ENCODE measurements at places on chromosomes 12 and 14. TPM values are rescaled to one million over a fixed set of nuclear protein-coding genes. Genes with fewer than 3 reads are reported as not detected.

- no peak for ATAC-seq
Measured at GRCh38 chr12:100797786-100798185, 3.2 kb downstream of the ANO4 start.

GRCh38 chr12:97681612-97682504, 219.3 kb downstream of the RMST start:
- no peak for ATAC-seq

- peak; percentile 84 for ATAC-seq
Measured at GRCh38 chr12:117119592-117120198, 20.5 kb upstream of the TESC start.

DNA sequence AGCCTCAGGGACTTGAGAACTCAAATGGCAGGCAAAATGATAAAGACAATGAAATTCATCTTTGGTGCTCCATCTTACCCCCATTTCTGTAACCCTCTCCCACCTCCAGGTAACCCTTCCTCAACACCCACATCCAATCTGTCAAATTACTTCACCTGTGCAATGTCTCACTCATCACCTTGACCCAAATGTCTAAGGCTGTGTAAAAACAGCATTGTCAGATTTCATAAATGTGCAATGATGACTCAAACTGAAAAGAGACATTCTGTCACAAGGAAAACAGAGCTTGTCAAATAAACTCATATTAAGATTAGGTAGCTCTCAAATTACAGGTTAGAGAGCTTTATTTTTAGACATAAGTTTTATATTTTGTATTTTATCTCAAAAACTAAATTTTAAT, 19.9 kb upstream of the COCH start:
- ATAC-seq, result no peak

- no peak for ATAC-seq
Measured at GRCh38 chr14:55265197-55265596, 6.0 kb upstream of the FBXO34 start.

- no peak for ATAC-seq
Measured at GRCh38 chr12:101838628-101839323, 8.0 kb upstream of the GNPTAB start.

- ATAC-seq, result no peak
Measured at GRCh38 chr12:116734156-116734768, 3.6 kb downstream of the SPRING1 start.

GRCh38 chr14:90416720-90417119, 19.9 kb downstream of the CALM1 start:
- no peak for ATAC-seq

DNA sequence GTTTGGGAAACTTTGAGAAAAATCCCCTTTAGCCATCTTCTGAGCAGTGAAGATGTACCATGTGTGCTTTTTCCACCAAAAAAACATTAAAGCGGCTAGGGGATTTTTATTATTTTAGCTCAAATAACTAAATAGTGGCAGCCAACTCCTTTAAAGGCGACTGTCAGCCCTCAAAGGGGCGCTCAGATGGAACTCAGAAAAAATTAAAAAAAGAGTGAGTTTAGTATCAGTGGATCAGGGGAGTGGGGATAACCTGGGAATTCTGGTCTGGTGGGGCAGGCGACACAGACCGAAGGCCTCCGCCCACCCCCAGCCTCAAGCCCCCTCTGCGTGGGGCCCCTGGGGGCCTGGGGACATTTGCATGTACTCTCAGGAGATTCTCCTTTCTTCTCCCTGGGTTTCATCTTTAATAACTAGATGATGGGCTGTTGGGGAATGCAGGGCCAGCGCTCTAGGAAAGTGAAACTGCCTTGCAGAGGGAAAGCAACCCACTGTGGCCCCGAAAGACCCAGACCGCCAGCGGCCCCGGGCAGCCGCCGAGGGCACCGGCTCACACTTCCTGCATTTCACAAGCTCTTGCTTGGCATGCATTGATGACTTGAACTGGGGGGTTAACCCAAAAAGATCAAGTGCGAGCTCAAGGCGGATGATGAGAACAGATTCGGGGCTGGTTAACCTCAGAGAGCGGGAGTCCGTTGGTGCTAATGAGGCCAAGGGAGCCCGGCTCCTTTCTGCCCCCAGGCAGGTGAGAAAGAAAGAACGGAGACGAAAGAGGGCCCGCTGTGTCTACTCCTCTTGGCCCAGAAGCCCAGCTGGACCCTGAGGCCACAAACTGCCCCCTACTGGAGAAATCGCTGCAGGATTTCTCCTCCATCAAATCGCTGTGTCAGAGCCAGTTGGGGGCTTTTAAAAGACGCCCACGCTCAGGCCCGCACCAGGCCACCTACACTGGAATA, 7.3 kb upstream of the BATF start:
- no peak for ATAC-seq

GRCh38 chr12:24460506-24460905, 488.4 kb downstream of the BCAT1 start:
- ATAC-seq, result peak; percentile 56

- no peak for ATAC-seq
Measured at GRCh38 chr12:2138871-2139308, 86.1 kb downstream of the CACNA1C start.

- no peak for ATAC-seq
Measured at GRCh38 chr12:130868412-130868811, 3.5 kb upstream of the RAN start.

DNA sequence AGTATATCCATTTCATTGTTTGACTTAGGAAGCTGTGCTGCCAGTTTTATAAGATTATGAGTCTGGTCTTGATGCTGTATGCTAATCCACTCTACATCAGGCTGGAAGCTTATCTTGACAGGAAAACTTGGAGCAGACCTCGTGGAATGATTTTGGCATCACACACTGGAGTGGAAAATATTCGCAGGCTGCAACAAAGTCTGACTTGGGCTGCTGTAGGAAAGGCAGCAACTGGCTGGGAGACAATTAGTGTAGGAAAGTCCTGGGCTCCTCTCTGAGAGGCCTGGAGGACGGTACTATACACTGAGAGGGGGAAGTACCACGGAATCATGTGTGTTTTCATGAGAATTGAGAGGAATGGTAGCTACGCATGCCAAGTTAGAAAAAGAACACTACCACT, 383.7 kb downstream of the ETNK1 start:
- ATAC-seq, result no peak

DNA sequence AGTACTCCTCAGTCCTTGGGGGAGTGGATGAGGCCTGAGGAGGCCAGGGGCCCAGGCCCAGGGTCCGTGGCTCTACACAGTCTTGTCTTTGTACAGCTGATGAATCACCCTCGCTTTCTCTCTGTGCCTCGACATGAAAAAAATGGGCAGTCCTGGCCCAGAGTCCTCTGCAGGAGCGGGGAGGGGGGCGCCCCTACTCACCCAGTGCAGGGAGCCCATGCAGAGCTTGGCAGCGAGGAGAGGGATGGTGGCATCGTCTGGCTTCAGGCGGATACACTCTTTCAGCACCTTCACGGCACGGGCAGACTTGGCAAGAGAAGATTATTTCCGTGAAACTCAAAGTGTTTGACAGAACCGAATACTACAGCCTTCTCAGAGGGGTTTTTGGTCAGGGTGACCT, 159.3 kb downstream of the TTC7B start:
- peak; percentile 81 for ATAC-seq

DNA sequence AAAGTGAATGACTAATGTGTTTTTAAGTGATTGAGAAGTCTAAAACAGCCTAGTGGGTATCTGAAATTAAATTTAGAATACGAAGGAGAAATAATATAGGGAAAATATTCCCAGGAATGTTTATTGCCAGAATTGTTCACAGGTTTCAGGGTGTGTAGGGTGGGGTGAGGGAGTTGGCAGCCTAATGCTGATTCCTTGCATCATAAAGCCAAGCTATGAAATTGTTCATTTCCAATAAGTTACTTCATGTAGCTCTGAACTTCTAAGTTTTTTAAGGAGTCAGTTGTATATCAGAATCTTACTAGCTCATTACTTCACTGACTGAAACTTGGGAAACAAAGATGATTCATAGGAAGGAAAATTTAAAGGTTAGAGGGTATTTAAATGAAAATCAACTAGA, 56.4 kb downstream of the RAB35 start:
- no peak for ATAC-seq

- ATAC-seq, result no peak
Measured at GRCh38 chr14:52241087-52241793, 26.3 kb upstream of the PTGDR start.

DNA sequence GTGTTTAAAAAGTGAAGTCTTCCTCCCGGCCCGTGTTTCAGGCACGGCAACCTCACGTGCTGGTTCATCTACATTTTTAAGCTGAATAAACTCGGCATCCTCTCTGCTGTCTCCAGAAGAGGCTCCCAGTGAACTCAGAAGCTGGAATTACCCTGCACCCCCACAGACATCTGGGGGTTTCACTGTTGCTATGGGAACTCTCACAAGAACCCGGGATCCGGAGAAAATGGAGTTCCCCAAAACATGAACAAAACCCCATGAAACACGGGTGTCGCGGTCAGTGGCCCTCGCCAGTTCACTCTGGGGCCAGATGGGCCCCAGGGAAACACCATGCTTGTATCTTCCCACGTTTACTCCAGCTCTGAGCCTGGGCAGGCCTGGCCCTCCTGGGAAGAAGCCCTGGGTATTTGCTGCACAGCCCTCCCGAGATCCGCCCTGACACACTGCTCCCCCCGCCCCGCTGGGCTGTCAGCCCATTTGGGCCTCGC, 143.7 kb downstream of the PIWIL1 start:
- ATAC-seq, result no peak

DNA sequence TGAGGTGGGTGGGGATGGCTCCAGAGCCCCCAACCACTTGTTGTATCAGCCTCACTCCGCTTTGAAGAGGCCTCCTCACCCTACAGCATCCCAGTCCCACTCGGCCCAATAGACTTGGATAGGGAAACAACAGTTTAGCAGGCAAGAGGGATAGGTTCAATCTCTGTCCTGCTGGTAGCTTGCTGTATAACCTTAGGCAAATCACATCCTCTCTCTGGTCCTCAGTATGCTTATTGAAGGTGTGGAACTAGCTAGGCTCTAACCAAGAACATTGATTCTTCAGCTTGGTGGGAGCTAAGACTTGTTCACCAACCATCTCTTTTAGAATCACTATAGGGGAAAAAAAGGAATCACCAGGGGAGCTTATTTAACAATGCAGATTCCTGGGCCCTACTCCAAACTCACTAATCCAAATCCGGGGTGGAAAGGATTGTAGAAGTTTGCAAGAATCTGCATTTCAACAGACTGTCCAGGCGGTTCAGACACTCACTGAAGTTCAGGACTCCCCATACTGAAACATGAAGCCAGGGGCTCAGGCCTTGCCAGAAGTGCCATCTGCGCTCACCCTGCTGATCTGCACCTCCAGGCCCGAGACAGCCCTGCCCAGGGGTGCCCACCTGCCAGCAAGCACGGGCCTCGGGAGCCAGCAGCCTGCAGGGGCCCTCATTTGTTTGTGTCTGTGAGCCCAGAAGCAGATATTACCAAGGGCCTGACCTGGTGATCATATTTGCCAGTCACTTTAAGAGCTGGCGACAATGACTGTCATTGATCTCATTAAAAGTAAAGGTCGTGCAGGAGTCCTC, 113.0 kb downstream of the ADCK1 start:
- ATAC-seq, result peak; percentile 38

- ATAC-seq, result no peak
Measured at GRCh38 chr14:81221579-81222102, 882 bp upstream of the GTF2A1 start.

DNA sequence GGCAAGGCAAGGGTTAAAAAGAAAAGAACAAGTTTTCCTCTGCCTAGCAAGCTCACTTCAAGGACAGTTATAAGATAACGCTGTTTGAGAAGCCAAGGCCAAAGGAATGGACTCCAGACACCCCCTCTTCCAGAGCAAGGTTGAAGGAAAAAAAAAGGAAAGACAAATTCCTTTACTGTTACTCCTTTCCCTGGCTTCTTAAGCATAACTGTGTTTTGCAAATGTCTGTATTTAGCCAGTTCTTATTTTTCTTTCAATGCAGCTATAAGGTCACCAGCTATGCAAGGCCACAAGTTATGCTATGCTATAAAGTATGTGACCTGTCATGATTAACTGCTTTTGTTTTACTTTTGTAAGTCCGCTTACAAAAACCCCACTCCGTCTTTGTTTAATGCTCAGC, 26.6 kb downstream of the ZNF410 start:
- no peak for ATAC-seq

Gene TRAF3
- 30.7 TPM for total RNA-seq

Gene MORN3
- 0.81 TPM for total RNA-seq

Gene REP15
- 0.81 TPM for total RNA-seq

Gene HSPB8
- total RNA-seq, result 65.4 TPM

Gene GPRC5D
- total RNA-seq, result 0.25 TPM

Gene ZFHX2
- 3.8 TPM for total RNA-seq

Gene RTRAF
- 264 TPM for total RNA-seq

Gene SERPINA3
- 0.56 TPM for total RNA-seq

Gene GNPTAB
- 47.7 TPM for total RNA-seq

Gene JPH4
- total RNA-seq, result 21.1 TPM

All from motor neuron (in vitro differentiated cells).